ENCODE measurements at places on chromosomes 4 and X.

- no peak for DNase-seq
Observed at GRCh38 chrX:105696870-105697269, 125.5 kb upstream of the NRK start.

GRCh38 chrX:153684467-153685155 is 3.1 kb upstream of the SLC6A8 start:
- DNase-seq, result no peak

DNA sequence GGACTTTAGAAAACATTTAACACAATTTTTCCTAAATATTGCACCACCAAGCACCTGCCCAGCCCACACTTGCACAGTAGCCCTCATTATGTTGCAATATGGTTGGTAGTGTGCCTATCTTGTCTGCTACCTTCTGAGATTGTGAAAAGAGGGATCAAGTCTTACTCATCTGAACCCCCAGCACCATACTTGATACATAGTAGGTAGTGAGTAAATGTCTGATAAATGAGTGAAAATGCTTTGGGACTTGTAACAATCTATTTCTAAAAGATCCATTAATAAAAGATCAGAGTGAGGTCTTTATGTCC is 118.4 kb upstream of the MED14 start:
- no peak for DNase-seq

DNA sequence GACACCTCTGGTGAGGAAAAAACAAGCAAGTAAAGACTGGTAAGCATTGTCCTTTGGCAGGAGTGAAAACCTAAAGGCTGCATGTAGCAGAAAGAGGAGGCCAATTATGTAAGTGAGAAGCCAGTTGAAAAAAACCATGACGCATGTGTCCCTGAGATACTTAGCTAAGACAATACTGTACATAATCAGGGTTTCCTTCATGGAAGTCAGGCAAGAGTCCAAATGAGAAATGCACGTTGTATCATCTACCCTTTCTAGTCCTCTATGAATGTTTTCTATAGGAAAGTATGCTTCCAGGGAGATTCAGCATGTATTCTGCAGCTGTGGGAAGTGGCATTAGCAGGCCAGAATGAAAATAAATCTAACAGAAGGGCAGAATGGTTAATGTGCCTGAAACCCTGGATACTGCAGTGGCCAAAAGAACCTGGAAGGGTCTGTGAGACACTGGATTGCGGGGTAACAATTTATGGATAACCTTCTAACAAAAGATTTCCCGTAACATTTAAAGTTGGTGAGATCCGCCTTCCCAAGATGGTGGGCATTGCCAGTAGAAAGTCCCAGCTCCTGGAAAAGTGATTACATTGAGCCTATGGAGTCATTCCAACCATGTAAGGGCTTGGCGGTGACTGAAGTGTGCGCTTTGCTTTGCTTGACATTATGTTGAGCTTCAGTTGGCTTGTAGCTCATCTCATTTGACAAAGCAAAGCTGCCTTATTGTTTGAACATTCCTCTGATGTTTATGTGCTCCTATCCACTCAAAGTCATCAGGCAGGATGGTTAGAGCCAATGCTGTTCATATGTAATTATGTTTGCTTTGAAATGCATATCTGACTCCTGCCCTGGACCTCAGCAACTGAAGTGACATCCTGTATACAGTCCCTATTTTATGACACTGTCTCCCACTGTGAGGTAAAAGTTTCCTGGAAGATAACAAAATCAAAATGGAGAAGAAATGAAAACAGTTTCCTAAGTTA is 200.4 kb downstream of the ARHGAP24 start:
- DNase-seq, result no peak

DNA sequence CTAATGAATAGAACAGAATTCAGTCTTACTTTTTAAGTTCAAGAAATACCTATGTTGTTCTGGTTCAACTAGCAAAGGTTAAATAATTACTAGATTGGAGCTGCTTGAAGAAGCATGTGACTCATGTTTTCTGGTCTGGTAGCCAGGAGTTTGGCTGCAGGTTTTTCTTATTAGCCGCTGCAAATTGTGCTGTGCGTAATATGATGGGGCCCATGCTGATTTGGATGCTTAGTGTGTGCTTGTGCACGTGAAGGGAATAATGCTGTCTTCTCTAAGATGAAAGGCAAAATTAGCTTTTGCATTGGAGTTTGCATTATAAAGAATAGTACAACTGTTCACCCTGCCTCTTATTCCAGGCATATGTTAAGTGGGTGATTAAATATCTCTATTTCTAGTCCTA is 219.6 kb downstream of the SNCA start:
- DNase-seq, result no peak

DNA sequence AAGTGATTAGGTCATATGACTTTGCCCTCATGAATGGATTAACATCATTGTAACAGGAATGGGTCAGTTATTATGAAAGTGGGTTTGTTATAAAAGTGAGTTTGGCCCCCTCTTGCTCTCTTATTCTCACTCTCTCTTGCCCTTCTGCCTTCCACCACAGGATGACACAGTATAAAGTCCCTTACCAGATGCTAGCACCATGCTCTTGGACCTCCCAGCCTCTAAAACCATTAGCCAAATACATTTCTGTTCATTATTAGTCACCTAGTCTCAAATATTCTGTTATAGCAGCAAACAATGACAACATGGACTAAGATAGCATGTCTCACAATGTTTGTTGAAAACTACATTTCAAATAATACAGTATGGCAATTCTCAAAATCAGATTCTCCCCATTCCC is 59.7 kb downstream of the RWDD4 start:
- no peak for DNase-seq

GRCh38 chrX:46587158-46587557 is 13.6 kb downstream of the CHST7 start:
- DNase-seq, result no peak

GRCh38 chr4:8409264-8410065 is 31.1 kb downstream of the ACOX3 start:
- DNase-seq, result no peak

GRCh38 chrX:123960956-123961267 is 594 bp upstream of the STAG2 start:
- no peak for DNase-seq

- DNase-seq, result no peak
Observed at GRCh38 chrX:5100004-5100403, 1128.7 kb downstream of the NLGN4X start.

- DNase-seq, result no peak
Observed at GRCh38 chr4:138565576-138565975, 323.4 kb upstream of the SLC7A11 start.

- DNase-seq, result no peak
Observed at GRCh38 chrX:40018041-40018440, 79.7 kb downstream of the BCOR start.

- no peak for DNase-seq
Observed at GRCh38 chr4:35757836-35758235, 486.5 kb downstream of the ARAP2 start.

Measured in esophagus squamous epithelium (tissue), 5 donors.